Activated naive CD8-positive, alpha-beta T cell treated with anti-CD3 and anti-CD28 coated beads for 36 hours (primary cell): ENCODE measurements at places on chromosomes 1 and 21. TPM values are rescaled to one million over a fixed set of nuclear protein-coding genes. Genes with fewer than 3 reads are reported as not detected.

Gene RHOU
- 1.3 TPM for total RNA-seq

Gene EDARADD
- 1.6 TPM for total RNA-seq

Gene SLC35F3
- 7.5 TPM for total RNA-seq

Gene FAM72D
- total RNA-seq: 17.8 TPM

Gene CR1L
- not detected for total RNA-seq

Gene ABCA4
- total RNA-seq: not detected

Gene STYXL2
- not detected for total RNA-seq

Gene ARHGAP30
- total RNA-seq: 146 TPM

Gene ARHGEF10L
- not detected for total RNA-seq

Gene ST6GALNAC5
- not detected for total RNA-seq

Gene GOLT1A
- total RNA-seq: not detected

Gene C1orf159
- 18.9 TPM for total RNA-seq

Gene TEKT2
- not detected for total RNA-seq

Gene C4BPA
- not detected for total RNA-seq

Gene LRRC71
- not detected for total RNA-seq

Gene RRP1
- total RNA-seq: 90.7 TPM

Gene CHI3L2
- 9.2 TPM for total RNA-seq

Gene WASF2
- 103 TPM for total RNA-seq

Gene RXRG
- total RNA-seq: 0.10 TPM

Gene AMY1C
- total RNA-seq: not detected

Gene VSIG8
- not detected for total RNA-seq

Gene PDE9A
- 7.7 TPM for total RNA-seq

Gene FCGR2B
- 0.25 TPM for total RNA-seq

Gene LPAR3
- 1.4 TPM for total RNA-seq

Gene DLGAP3
- total RNA-seq: 0.74 TPM

Gene VHLL
- total RNA-seq: not detected

Gene NKAIN1
- not detected for total RNA-seq

Gene VAMP4
- total RNA-seq: 4.8 TPM

Gene KCNA3
- total RNA-seq: 17.5 TPM

Gene AK2
- 372 TPM for total RNA-seq

Gene UCHL5
- 129 TPM for total RNA-seq

Gene PGBD5
- total RNA-seq: not detected

Gene PEAR1
- not detected for total RNA-seq

Gene SPRR2G
- total RNA-seq: not detected

Gene CLDN8
- total RNA-seq: not detected

Gene CEP85
- total RNA-seq: 28.1 TPM

Gene HHAT
- total RNA-seq: 1.3 TPM

Gene DISC1
- 1.7 TPM for total RNA-seq

Gene TMEM69
- 45.2 TPM for total RNA-seq

Gene MEX3A
- 0.34 TPM for total RNA-seq

Gene PGLYRP3
- total RNA-seq: not detected

Gene UCK2
- total RNA-seq: 92.2 TPM

Gene KRTAP10-7
- total RNA-seq: not detected

Gene PTGS2
- total RNA-seq: 0.21 TPM

Gene MR1
- total RNA-seq: 14.5 TPM

Gene SELL
- total RNA-seq: 110 TPM

Gene OR2T11
- total RNA-seq: not detected

Gene TTC24
- 19.6 TPM for total RNA-seq

Gene TEX38
- not detected for total RNA-seq
